Endothelial cell of umbilical vein (primary cell): ENCODE measurements at places on chromosomes 6 and 20.
A peak's percentile ranks its signal among the peaks of the same experiment; 100 is the strongest.

DNA sequence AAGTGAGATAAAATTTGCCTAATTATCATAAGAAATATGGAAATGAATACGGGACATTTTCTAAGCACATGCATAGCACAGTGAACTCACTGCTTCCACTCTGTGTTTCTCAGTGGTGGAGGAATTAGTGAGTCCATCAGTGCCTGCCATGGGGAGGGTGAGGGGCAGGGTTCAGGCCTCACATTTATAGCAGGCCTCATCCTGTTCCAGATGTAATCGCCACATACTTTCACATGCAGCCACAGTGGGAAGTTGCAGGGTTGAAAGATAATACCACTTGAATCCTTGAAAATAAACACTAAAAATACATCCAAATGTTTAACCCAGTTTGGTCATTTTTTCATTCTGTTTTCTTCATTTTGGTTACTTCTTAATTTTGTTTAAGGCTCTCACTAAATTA is 29.9 kb upstream of the ANKEF1 start:
- no peak for DNase-seq

DNA sequence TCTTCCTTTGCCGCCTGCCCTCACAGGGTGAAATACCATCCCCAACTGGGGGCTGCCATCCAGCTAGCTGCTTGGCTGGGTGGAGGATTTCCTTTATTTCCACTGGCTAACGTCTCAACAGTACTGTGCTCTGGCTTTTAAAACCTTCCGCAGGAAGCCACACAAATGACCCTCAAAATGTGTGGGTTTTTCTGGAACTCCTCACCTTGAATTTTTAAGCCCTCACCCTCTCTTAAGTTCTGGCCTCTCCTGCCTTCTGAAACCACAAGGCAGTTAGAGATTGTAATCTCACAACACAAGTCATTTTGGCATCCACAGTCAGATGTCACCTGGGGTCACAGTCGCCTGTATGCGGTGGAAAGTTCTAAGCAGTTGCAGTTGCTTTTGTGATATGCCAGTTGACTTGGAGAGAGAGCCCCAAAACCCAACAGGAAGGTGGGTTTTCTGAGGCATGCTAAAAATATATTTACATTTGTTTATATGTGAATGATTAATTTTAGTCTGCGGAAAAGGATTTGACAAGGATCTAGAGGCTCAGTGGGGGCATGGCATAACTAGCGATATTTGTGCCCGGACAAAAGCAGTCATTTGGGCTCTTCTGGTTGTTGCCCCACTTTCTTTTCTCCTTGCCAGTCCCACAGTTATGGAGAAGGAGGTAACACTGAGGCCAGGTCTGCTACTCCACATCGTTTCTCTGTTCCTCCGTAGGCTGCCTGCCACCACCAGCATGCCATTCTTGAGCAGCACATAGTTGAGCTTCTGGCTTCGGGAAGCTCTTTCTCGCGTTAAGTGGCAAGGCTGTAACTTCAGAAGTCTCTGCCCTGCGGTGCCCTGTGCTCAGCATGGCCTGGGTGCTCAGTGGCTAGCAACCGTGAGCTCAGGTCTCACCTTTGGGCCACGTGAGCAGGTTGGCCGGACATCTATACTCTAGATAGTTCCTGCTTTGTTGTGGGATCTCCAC is 335.3 kb downstream of the CD83 start:
- DNase-seq = no peak

GRCh38 chr6:164166996-164167395 is 752.5 kb downstream of the QKI start:
- DNase-seq = no peak

GRCh38 chr6:104599821-104600638 is 259.7 kb downstream of the HACE1 start:
- DNase-seq = peak; percentile 72

GRCh38 chr20:22274330-22274729 is 310.0 kb downstream of the FOXA2 start:
- DNase-seq = no peak

DNA sequence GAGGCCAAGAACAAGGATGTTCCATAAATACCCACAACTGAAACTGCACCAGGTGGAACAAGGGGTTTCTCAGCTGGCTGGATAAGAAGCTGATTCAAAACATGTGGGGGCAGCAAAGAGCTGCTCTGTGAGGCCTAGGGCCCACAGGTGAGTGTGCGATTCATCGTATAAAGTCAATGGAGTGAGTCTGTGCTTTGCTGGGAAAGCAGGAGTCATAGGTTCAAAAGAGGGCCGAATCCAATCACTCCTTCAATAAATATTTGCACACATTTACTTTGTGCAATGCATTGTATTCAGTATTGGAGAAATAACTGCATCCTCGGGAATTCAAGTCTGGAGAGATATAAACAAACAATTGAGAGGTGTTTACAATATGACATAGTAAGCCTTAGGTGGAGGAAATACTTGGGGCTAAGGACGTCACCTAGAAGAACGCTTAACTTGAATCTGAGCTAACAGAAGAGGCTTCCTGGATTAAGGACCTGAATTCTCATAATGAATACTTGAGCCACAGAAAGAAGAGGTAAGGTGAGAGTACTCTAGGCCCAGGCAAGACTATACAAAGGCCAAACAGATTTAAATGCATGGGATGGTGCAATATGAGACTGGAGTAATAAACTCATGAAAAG is 83.7 kb upstream of the TMEM30A start:
- peak; percentile 78 for DNase-seq

- DNase-seq = peak; percentile 67
Measured at GRCh38 chr6:43771210-43771857, 1.3 kb downstream of the VEGFA start.

- no peak for DNase-seq
Measured at GRCh38 chr20:14407336-14407735, 69.9 kb upstream of the FLRT3 start.

GRCh38 chr6:134147034-134147533 is 94.7 kb upstream of the SLC2A12 start:
- no peak for DNase-seq

DNA sequence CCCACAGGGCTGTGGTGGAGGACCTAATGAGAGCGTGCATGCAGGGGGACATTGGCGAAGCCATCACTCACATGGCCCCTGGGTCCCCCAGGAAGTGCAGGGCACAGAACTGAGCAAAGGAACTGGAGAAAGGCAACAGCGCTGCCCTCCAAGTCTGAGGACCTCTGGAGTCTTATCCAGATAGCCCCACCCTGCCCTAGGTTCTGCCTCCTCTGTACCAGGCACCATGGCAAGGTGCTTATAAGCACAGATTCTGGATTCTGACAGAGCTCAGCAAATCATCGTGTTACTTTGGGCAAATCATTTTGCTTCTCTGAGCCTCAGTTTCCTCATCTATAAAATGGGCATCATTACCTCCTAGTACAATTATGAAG is 44.5 kb downstream of the SLC13A3 start:
- DNase-seq = no peak

GRCh38 chr6:136378888-136379287 is 89.2 kb upstream of the BCLAF1 start:
- DNase-seq = no peak

DNA sequence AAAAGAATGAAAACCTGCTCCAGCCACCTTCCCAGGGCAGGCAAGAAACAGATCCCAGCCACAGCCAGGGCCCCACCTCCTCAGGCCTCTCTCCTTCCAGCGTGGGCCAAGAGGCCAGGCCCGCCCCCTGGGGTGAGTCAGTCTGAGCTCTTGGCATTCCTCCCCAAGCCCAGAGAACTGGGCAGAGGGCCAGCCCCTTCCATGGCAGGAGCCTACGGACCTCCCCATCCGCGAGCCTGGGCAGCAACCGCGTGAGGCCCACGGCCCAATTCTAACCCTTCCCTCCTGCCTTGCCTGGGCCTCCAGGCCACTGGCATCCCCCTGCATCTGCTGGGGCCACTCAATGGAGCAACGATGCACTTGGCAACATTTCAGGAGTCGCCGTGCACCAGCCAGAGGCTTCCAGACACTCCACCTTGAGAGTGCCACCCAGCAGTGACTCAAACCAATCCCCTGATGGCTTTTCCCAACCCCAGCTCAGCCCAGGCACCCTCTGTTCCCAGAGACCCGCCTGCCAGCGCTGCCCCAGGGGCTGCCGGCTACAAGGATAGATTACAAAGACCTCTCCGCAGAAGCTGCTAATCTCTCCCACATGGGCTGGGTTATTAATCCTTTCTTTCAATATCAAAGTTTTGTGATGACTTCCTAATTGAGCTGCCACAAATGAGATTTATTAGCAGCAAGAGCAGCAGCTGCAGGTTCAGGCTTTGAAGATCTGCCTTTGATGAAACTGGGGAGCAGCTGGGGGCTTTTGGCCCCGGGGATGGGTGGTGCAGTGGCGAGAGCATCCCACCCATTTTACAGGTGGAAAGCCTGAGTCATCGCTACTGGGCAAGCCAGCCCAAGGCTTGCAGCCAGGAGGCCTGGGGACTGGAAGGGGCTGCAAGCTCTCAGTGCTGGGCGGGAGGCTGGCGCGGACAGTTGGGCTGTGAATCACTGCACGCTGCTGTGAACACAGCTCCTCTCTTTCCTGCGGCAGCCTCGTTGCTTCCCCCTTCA is 85.7 kb downstream of the NFATC2 start:
- peak; percentile 99 for DNase-seq

GRCh38 chr6:164695896-164696295 is 613.5 kb downstream of the C6orf118 start:
- peak; percentile 39 for DNase-seq

- DNase-seq = peak; percentile 100
Measured at GRCh38 chr6:32177788-32178546, at the start of gene RNF5. TSS of gene RNF5 (plus strand) at chr6:32178405. CDS start at chr6:32178512, 107 bp downstream.

- no peak for DNase-seq
Measured at GRCh38 chr6:110614586-110614985, 138.2 kb upstream of the SLC22A16 start.

GRCh38 chr6:38586992-38587391 is 52.7 kb downstream of the BTBD9 start:
- DNase-seq = no peak

DNA sequence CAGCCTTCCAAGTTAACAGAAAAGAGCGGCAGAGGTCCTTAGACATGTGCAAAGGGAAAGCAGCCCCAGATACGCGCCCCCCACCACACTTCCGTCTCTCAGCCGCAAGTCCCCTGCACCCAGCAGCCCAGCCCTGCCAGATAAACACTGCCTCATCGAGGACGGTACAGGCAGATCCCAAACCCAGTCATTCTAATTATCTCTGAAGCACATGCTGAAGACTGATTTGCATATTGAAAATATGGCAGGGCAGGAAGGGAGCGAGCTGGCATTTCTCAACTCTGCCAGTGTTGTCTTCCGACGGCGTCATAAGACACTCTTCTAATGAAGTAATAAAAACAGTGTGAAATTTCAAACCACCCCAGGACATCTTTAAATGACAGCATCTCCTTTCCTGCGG is 122.8 kb upstream of the CDH4 start:
- no peak for DNase-seq

GRCh38 chr6:46521464-46521971 is 30.3 kb upstream of the RCAN2 start:
- no peak for DNase-seq

- no peak for DNase-seq
Measured at GRCh38 chr20:59123011-59123677, 40.5 kb upstream of the ZNF831 start.

DNA sequence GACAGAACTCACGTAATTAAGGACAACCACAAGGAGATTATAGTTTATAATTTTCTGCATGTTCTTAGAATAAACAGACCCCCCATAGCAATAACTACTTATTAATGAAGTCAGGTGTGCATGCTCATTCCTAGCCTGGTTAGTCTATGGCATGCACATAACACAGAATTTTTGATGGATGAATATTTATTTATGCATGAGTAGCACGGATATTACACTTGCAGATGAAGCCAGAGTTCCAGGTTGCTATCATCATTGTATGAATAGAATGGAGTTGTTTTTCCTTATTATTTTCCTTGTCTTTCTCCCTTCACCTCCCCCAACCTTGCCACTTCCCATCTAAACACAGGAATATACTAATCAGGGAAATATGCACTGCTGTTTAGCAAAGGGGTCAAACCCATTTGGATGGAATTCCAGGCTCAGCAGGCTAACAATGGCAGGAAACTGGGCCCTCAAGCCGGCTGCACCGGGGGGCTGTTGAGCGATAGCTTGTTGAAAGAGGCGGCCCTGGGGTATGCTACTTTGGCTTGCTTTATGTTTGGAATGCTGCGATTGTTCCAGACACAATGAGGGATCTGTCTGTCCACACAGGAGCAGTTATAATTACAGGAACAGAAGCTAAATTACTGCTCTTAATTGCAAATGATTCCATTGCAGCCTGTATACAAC is 112.6 kb downstream of the TMEM170B start:
- peak; percentile 99 for DNase-seq

GRCh38 chr6:82364087-82365015 is 734 bp downstream of the TPBG start:
- peak; percentile 13 for DNase-seq

DNA sequence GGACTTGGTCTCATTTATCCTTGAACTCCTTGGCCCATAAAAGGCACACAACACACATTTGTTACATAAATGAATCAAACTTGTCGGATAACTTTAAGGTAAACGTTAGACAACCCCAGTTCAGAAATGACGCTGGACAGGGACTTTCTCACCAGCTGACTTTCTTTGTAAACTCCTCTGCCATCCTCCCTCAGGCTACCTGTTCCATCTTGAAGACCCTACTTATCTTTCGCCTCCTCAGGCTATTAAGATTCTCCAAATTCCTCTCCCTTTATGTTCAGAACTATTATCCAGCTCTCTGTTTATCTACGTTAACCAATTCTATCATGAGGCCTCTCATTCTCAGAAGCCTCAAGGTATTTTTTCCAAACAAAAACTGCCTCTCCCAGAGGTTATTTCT is 47.7 kb upstream of the KIF16B start:
- no peak for DNase-seq

DNA sequence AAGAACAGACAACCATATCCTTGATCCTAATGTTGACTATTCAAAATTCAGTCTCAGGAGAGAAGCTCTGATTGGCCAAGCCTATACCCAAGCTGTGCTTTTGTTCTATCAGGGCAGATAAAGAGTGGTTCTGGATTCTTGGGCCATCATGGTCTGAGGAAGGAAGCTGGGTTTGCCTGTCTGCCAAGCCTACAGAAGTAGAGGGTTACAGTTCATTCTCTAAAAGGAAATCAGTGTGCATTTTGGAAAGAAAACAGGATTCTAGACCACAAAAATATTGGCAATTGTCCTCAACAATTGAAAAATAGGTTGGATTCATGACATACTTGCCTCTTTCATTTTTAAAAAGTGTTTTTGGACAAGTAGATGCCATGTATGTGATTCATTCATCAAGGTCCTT is 145.4 kb upstream of the BMP2 start:
- DNase-seq = peak; percentile 37

- no peak for DNase-seq
Measured at GRCh38 chr6:135323202-135323668, 142.1 kb downstream of the MYB start.

- no peak for DNase-seq
Measured at GRCh38 chr6:117237561-117237960, 27.8 kb upstream of the VGLL2 start.

DNA sequence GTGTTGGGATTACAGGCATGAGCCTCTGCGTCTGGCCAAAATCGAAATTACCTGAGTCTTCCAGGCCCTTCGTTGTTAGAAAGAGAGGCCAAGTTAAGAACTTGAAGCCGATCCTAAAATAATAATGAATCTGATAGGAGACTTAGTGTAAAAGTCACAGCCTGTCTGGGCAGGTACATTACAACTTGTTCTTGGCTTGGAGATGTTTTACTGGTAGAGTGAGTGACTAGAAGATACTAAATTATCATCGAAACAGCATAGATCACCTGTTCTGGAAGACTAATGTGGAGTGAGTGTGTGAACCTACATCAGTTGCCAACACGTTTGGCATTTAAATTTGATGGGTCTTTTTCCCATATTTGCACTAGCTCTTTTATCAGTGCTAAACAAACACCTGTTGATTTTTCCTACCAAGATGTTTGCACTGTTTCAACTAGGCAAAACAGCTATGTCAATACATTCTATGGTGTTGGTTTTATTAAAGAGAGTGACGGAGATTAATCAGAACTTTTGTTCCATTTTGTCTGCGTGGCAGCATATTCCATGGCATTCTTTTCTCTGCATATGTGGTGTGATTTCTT is 4.6 kb upstream of the TMEM217 start:
- no peak for DNase-seq
